ENCODE measurements at places on chromosomes 2 and 18.

- no peak for DNase-seq
Observed at GRCh38 chr2:80256782-80257167, 47.8 kb downstream of the LRRTM1 start.

DNA sequence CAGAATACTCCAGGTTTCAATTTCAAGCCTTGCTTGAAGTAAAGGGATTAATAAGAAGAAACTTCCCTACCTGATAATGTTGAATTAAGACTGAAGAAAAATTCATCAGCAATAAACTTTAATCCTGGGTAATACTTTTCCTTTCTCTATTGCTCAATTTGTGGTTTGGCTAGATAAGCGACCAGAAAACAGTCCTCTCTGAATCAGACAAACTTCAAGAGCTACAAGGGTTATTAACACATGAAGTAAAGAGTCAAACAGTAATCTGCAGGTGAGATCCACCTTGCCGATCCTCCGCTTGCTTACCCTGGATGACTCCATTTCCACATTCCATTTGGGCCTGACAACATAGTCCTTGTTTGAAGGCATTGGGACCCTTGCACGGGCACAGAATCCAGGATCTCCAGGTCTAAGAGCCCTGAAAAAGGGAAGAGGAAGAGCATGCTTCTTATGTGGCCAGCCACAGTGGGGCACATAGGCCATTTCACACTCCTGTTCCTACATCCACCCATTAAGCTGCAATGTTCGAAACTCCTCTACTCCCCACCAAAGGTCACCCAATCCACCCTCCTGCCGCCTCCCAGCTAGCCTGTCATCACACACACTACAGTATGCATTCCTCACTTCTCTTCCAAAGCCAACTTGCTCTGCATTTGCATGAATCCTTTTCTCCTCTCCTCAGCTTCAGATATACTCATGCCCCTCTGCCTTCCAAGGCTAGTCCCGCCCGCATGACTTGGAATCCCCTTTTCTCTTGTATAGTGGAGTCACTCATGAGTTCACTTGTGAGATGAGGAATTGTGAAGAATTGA lies 39.8 kb downstream of the IWS1 start:
- DNase-seq, result no peak

- no peak for DNase-seq
Observed at GRCh38 chr2:207727261-207727660, 15.8 kb downstream of the CCNYL1 start.

DNA sequence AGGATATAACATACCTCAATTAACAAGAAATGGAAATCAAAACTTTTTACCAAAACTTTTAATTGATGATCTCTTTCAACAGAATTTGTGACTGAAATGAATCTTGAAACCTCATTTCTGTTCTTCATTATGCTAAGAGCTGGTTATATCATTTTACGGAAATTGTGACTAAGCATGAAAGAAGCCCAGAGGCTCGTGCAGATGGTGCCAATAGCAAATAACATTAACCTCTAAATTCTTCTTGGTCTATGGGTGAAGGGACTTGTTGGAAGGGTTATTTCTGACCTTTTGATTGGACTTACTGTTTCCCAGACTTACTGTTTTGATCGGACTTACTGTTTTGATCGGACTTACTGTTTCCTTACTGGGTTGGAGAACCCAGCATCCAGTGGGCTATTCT lies 435.6 kb downstream of the TDRD15 start:
- no peak for DNase-seq

- DNase-seq, result no peak
Observed at GRCh38 chr2:227570615-227571014, 28.1 kb upstream of the SCYGR2 start.

Data from liver (tissue), 10 donors.